T-cell (primary cell): ENCODE measurements at places on chromosomes 4 and X.

- H3K27ac ChIP-seq: no peak overlapping the region
- H3K4me1 ChIP-seq: peaks cover 7% of the 10 kb centered on the region
- H3K4me3 ChIP-seq: no peak overlapping the region
- H3K36me3 ChIP-seq: no peaks in the 10 kb centered on the region
Observed at GRCh38 chr4:163663454-163664225, 169.2 kb downstream of the TMA16 start.

GRCh38 chr4:139658185-139658584, 7.4 kb upstream of the MGST2 start:
- H3K27me3 ChIP-seq: peaks cover 6% of the 10 kb centered on the region
- no peak overlapping the region for H3K4me3 ChIP-seq
- H3K4me1 ChIP-seq: no peaks in the 10 kb centered on the region
- DNase-seq: no peak
- no peaks in the 10 kb centered on the region for H3K36me3 ChIP-seq

DNA sequence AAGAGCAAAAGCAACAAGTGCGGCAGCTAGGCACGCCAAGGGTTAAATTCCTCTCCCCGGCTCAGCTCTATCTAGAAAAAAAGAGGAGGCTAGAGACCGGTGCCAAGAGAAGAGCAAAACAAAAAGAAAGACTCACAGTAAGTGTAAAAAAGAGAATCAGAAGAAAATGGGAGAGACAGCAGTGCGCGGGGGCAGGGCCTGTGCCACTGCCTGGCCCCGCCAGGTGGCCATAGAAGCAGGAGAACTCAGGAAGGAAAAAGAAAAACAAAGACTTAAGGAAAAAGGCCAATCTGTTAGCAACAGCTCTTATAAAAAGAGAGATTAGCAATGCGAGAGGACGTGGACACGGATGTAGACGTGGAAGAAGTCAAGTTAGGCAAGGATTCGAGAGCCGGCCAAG, 3.2 kb downstream of the ACOX3 start:
- no peak overlapping the region for H3K4me3 ChIP-seq
- no peak overlapping the region for H3K27ac ChIP-seq
- peaks cover 27% of the 10 kb centered on the region for H3K4me1 ChIP-seq

- H3K27ac ChIP-seq: no peak overlapping the region
- no peak for DNase-seq
- H3K27me3 ChIP-seq: no peaks in the 10 kb centered on the region
- no peaks in the 10 kb centered on the region for H3K36me3 ChIP-seq
- H3K4me3 ChIP-seq: no peak overlapping the region
- H3K4me1 ChIP-seq: no peaks in the 10 kb centered on the region
Observed at GRCh38 chr4:163701916-163702315, 207.4 kb downstream of the TMA16 start.

DNA sequence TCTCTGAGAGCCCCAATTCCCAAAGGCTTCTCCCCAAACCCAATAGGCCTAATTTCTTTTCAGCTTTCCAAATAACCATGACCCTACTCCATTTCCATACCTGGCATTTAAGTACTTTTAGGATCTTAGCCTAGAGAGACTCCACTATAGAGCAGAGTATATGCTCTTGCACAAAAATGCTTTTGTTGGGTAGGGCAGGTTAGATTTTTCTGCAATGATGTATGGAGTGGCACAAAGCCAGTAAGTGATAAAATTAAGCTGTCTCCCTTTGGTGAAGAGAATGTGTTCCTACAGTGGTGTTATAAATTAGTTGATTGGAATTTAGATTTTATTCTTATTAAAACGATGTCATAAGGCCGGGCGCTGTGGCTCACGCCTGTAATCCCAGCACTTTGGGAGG, 124.9 kb downstream of the INPP4B start:
- no peak overlapping the region for H3K4me3 ChIP-seq
- no peaks in the 10 kb centered on the region for H3K27me3 ChIP-seq
- H3K36me3 ChIP-seq: no peaks in the 10 kb centered on the region
- H3K4me1 ChIP-seq: peaks cover 5% of the 10 kb centered on the region

- no peaks in the 10 kb centered on the region for H3K27me3 ChIP-seq
- no peak for DNase-seq
- no peaks in the 10 kb centered on the region for H3K36me3 ChIP-seq
- H3K4me3 ChIP-seq: no peak overlapping the region
- no peak overlapping the region for H3K27ac ChIP-seq
- H3K4me1 ChIP-seq: no peaks in the 10 kb centered on the region
Observed at GRCh38 chrX:69055193-69055592, 110.1 kb downstream of the PJA1 start.

GRCh38 chr4:38409852-38410251, 254.1 kb upstream of the KLF3 start:
- H3K27ac ChIP-seq: no peak overlapping the region
- H3K4me3 ChIP-seq: no peak overlapping the region
- H3K36me3 ChIP-seq: no peaks in the 10 kb centered on the region
- no peaks in the 10 kb centered on the region for H3K4me1 ChIP-seq

DNA sequence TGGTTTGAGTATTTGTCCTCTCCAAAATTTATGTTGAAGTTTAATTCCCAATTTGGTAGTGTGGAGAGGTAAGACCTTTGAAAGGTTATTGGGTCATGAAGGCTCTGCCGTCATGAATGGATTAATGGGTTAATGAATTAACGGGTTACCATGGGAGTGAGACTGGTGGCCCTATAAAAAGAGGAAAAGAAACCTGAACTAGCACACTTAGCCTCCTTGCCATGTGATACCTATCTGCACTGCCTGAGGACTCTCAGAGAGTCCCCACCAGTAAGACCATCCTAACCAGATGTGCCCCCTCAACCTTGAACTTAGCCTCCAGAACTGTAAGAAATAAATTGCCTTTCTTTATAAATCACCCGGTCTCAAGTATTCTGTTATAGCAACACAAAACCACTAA, 39.3 kb downstream of the PAGE1 start:
- no peaks in the 10 kb centered on the region for H3K27me3 ChIP-seq
- no peak for DNase-seq
- H3K27ac ChIP-seq: no peak overlapping the region
- H3K4me3 ChIP-seq: no peak overlapping the region

DNA sequence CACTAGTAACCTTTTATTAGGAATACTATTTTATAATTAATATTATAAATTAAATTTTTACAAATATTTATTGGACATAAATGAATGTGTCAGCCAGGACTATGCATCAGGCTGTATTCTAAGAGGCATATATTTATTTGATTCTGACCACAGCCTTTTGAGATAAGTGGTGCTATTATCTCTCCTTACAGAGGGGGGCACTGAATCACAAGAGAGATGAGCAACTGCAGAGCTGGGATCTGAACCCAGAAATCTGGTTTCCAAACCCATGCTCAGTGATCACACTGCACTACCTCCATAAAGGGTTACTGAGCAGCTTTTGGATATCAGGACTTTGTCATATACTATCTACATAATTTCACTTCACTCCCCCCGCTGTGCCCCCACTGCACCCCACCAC, 322.0 kb downstream of the TMA16 start:
- H3K27me3 ChIP-seq: no peaks in the 10 kb centered on the region
- no peak overlapping the region for H3K4me3 ChIP-seq
- no peaks in the 10 kb centered on the region for H3K36me3 ChIP-seq

DNA sequence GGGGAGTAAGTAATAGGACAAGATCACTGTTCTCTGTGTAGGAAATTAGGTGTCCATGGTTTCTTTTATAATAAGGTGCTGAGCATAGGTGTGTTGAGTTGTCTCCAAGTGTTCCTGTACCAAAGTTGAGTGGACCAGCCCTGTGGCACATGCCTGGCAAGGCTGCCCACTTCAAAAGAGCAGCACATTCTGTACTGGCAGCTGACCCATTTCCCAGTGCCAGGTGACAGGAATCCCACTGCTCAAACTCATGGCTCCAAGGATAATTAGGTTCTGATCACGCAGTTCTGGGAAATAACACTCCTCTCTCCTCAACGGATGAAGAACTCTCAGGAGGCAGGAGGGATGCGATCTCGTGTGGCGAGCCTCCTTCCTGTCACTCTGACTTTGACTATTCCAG, 12.8 kb upstream of the LGI2 start:
- no peak overlapping the region for H3K4me3 ChIP-seq
- no peaks in the 10 kb centered on the region for H3K4me1 ChIP-seq
- no peak overlapping the region for H3K27ac ChIP-seq
- no peak for DNase-seq
- H3K27me3 ChIP-seq: peaks cover 11% of the 10 kb centered on the region

DNA sequence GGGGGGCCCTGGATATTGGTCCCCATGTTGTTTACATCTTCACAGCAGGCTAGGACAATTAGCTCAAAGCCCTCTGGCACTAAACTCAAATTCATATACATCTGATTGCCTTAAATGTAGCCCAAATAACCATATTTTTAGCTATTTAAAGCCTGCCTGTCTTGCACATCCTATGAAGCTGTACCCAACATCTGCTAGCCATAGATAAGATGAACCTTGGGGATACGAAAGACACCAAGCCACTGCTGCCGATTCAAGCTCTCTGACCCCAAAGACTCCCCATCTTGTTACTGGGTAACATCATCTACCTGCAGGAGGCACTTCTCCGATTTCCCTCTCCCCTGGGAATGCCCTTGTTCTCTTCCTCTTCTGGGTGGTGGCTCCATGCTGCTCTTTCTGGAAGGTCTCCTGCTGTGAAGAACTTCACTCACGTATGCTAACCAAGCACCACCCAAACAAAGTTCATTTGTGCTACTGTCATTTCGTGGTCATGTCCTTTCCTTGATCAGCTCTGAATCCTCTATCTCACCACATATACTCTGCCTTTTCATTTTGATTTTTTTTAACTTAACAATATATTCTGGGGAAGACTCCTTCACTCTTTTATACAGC, 107.7 kb upstream of the ATXN3L start:
- H3K27me3 ChIP-seq: no peaks in the 10 kb centered on the region
- H3K27ac ChIP-seq: no peak overlapping the region
- H3K4me1 ChIP-seq: no peaks in the 10 kb centered on the region
- no peak for DNase-seq
- no peak overlapping the region for H3K4me3 ChIP-seq

- H3K4me1 ChIP-seq: no peaks in the 10 kb centered on the region
- no peak overlapping the region for H3K4me3 ChIP-seq
- no peak for DNase-seq
- no peaks in the 10 kb centered on the region for H3K36me3 ChIP-seq
Observed at GRCh38 chrX:134679221-134679620, 20.9 kb upstream of the PLAC1 start.

DNA sequence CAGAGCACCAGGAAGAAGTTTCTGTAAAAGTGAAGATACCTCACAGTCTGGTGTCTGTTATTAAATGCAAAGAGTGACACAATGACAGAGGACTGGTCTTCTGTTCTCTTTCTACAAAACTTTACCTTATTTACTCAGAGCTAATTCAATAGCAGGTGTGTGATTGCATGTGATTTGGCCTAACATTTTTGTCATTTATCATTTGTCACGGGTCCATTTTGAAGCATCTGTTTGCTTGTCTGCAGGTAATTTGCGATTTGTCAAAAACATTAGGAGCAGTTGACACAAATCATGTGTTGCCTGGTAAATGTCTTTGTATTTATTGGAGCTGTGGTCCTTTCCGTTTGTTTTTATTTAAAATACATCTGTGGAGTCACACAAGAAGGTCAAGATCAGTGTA, 1232.4 kb downstream of the STIM2 start:
- H3K4me3 ChIP-seq: no peak overlapping the region
- H3K27ac ChIP-seq: no peak overlapping the region
- H3K4me1 ChIP-seq: no peaks in the 10 kb centered on the region
- no peaks in the 10 kb centered on the region for H3K27me3 ChIP-seq
- DNase-seq: no peak
